Fibroblast of the conjunctiva (primary cell): ENCODE measurements at places on chromosomes 1 and 21.

- DNase-seq: no peak
Observed at GRCh38 chr1:58575551-58576324, 1.3 kb downstream of the TACSTD2 start.

DNA sequence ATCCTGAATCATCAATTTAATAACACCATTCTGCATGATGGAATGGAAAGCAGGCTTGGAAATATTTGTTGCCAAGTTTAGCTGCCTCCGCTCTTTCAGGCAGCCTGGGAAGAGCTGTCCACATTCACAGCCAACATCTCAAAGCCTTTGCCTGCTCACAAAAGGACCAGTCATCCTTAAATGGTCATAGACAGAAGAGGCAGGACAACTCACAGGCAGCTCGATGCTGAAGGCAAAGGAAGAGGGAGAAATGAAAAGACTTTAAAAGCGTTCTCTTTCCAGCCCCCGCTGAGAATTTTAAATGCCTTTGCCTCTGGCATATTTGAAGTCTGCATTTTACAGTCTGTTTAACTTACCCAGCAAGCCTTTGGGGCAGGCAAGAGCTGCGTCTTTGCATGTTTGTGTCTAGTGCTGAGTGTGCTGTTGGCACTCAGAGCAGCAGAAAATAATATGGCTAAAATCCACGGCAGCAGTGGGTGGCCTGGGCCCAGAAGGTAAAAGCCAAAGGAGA, 68.9 kb downstream of the NMNAT2 start:
- DNase-seq: peak; percentile 4

GRCh38 chr21:43865540-43866259, 677 bp downstream of the AGPAT3 start:
- no peak for DNase-seq

GRCh38 chr1:159092036-159092760, 15.6 kb upstream of the AIM2 start:
- peak; percentile 51 for DNase-seq
